ENCODE measurements at places on chromosomes 11 and 22.

GRCh38 chr22:48741540-48741939 lies 1086.1 kb downstream of the BRD1 start:
- no peak for DNase-seq

DNA sequence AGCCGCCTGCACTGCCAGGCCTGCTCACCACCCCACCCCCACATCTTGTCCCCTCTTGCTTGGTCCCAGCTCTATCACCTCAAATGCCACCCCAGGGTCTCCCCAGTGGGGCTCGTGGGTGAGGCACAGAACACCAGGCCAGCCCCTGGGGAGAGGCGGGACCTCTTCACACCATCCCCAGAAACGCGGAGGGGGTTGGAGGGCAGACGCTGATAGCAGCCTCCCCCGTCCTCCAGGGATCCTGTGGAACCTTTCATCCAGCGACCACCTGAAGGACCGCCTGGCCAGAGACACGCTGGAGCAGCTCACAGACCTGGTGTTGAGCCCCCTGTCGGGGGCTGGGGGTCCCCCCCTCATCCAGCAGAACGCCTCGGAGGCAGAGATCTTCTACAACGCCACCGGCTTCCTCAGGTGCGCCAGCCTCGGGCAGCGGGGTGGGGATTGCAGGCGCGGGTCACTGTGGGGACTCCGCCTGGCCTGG lies 5.8 kb downstream of the PKP3 start:
- DNase-seq = no peak

DNA sequence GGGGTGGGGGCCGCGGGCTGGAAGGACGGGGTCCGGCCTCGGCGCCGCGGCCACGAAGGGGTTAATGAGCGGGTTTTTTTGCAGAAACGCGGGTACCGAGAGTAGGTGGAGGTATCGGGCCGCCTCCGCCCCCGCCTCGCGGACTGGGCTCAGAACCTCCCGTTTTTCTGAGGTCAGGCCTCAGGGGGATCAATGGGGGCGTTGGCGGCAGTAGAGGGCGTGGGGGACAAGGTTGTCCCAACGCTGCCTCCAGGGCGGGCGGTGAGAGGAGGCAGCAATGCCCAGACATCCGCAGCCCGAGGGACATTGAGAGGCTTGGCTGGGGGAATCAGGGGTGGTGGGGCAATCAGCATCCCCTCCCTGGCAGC lies 34.8 kb upstream of the PRODH start:
- DNase-seq = no peak

- no peak for DNase-seq
Observed at GRCh38 chr22:46107089-46107664, 43.1 kb upstream of the PPARA start.

DNA sequence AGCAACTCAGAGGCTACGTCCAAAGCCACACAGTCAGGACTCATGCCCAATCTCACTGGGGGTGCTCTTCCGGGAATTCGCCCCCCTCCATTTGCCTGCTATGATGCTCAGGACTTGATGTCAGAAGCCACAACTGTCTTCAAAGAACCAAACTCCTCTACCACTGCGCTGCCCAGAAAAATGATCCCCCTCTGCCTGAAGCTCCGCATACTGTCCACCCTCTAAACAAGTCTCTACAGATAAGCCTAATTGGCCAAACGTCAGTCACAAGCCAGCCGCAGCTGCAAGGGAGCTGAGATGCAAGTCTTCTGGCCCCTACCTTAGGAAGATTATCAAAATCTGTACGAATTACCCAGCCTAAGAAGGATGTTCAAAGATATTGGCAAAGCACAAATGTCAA lies 294.6 kb downstream of the BUD13 start:
- DNase-seq = no peak

GRCh38 chr11:35734669-35735410 lies 72.3 kb downstream of the TRIM44 start:
- no peak for DNase-seq

DNA sequence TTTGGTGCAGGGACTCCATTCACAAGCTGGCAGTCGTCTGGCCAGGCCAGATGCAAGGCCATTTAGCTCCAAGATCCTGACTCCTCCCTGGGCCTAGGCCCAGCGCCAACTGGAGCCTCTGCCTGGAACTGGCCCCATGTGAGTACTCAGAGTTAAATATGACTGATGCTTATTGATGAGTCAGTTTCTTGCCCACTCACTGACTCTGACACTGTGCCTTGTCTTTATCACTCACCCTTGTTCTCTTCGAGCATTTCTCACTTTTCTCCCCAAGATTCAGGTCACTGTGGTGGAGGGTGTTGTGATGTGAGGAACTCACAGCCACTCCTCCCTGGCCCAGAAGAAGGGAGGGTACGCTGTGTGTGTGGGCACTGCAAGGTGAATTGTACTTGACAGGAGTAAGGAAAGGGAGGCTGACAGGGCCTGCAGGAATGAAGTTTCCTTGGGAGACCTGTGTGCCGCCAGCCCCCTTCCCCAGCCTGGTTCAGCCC lies 23.2 kb upstream of the ST3GAL4 start:
- DNase-seq = no peak

- no peak for DNase-seq
Observed at GRCh38 chr22:39472570-39473556, 16.1 kb downstream of the MGAT3 start.

GRCh38 chr11:113119074-113119473 lies 157.9 kb downstream of the NCAM1 start:
- no peak for DNase-seq

DNA sequence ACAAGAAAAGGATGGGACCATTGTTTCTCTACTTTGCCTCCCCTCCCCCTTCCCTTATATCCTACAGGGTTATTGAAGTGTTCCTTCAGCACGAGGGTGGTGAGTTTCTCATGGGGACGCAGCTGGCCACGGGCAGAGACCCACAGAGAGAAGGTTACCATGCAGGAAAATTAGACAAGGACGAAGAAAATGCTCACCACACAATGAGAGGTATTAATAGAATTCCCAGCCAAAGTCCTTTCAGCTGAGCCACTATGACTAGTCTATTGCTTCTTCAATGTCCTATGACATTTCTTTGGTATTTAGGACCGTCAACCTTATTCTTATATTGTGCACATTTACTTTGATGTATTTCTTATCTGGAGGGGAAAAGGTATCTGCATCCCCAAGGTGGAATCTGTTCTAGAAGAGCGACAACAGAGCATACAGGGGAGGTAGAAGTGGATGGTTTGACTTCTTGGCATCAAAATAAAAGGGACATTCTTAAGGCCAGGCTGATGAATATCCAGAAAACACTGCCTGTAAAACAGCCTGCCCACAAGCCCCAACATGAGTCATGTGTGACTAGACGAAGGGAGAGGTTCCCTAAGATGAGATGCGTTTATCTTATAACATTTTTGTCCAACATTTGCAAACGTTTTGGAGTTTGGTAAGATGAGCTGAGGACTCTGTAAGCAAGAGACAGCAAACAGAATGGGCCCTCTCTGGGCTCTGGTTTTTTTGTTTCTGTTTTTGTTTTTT lies 209.8 kb upstream of the NARS2 start:
- no peak for DNase-seq

DNA sequence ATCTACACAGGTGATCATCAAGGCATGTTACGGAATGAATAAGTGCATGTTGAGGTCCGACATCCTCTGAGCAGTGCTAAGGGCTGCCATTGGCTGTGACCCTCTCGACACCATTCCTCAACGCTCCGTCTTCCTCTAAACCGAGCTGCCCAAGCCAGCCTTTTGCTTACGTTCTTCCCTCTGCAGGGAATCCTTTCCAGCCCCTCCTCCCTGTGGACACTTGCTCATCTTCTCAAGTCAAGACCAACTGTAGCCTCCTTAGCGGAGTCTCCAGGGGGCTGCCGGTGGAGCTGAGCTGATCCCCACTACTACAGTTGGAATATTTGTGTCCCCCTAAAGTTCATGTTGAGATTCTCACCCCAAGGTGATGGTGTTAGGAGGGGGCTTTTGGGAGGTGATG lies 781.0 kb downstream of the TBC1D22A start:
- DNase-seq = no peak

GRCh38 chr22:49185312-49185969 lies 642.2 kb downstream of the BRD1 start:
- DNase-seq = no peak

GRCh38 chr11:36372101-36372771 lies 76.1 kb downstream of the PRR5L start:
- no peak for DNase-seq

DNA sequence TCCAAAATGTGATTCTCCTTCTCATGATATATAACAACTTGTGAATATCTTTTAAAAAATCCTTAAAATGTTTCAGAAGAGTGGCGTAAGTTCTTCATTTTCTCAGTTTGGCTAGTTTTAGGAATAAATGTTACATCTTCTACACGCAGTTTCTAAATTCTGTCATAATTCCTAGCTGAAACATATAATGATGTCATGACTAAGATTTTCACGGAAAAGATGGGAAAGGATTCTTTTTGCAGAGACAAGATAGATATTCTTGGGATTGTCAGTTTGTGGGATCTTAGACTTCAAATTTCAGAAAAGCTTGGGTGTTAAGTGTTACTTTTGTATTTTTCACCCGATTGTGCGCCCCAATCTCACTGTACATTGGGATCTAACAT lies 1.7 kb downstream of the EED start:
- DNase-seq = no peak

DNA sequence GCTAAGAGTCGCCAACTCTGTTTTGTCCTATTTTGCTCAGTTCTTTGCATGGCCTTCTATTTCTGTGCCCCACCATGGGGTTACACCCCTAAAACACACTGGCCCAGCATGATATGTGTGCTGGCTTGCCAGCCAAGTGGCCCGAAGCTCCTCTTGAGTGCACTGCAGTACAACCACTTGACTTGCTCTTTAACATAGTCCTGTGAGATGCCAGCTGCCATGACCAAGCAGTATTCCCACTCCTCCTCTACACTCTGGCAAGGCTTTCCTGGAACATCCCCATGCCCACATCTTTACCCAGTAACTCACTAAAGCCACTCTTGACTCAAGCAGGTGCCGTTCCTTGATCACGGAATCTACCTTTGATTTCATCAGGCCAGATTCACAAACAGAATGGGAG lies 102.9 kb upstream of the GAL start:
- no peak for DNase-seq

DNA sequence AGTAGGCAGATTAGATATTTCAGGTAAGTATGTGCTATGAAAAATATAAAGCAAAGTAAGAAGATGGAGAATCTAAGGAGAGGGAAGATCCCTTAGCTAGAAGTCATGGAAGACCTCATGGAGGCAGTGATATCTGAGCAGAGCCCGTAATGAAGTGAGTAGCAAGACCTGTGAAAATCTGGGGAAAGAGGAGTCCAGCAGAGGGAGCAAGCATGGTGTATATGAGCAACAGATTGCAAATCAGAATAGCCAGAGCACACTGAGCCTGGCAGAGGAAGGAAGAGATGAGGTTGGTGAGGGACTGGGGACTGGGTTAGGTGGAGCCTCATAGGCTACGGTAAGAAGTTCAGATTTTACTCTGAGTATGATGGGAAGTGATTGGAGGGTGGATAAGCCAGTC lies 9.4 kb downstream of the LHFPL7 start:
- DNase-seq = no peak

GRCh38 chr11:112631333-112631732 lies 329.9 kb upstream of the NCAM1 start:
- DNase-seq = no peak

DNA sequence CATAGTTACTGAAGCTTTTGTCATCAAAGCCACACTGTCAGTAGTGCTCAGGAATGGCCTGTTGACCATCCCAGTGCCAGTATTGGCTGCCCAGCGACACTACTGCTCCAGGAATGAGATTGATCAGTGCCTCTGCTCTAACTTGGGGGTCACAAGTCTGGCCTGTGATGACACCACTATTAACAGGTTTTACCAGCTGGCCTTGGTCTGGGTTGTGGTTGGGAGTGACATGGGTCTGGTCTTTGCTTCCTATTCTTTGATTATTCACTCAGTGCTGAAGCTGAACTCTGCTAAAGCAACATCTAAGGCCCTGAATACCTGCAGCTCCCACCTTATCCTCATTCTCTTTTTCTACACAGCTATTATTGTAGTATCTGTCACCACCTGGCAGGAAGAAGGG lies 21.5 kb downstream of the OR56B4 start:
- no peak for DNase-seq

- no peak for DNase-seq
Observed at GRCh38 chr11:9269492-9270013, 4.4 kb upstream of the DENND5A start.

DNA sequence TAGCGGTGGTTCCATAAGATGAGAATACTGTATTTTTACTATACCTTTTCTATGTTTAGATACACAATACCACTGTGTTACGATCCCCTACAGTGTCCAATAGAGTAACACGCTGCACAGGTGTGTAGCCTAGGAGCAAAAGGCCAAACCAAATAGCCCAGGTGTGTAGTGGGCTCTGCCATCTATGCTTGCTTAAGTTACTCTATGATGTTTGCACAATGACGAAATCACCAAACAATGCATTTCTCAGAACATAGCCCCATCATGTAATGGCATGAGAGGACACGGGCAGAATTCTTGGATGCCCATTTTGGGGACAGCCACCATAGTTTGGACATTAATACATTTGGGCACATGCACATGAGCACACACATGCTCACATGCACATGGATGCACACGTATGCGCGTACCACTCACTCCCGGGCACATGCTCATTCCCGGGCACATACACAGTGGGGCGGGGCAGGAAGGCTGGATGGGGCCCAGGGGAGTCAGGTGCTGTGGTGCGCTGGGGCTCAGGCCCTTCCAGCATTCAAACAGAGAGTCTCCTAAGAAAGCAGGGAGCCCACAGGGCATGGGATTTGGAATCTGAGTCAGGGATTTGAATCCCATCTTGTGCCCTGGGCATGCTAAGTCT lies 51.1 kb downstream of the RTN4R start:
- DNase-seq = no peak

DNA sequence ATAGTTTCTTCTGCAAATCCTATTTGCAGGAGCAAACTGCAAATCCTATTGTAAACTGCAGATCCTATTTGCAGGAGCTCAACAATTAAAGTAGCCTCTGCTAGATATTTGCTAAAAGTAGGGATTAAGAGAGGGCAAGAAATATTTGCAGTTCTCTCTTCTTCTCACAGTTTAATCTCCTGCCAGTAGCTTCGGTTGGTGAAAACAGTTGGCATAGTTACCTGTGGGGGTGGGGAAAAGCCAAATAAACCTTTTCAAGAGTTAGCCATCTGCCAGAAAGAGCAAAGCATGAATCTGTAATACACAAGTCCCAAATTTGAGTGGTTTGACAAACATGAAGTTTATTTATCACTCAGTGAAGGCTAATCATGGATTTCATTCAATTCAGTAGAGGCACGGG lies 942.5 kb downstream of the JRKL start:
- no peak for DNase-seq

Measured in activated T-cell treated with anti-CD3 and anti-CD28 coated beads for 4 hours (primary cell).